ENCODE measurements at places on chromosomes 5 and 9. TPM values are rescaled to one million over a fixed set of nuclear protein-coding genes. Genes with fewer than 3 reads are reported as not detected.

- no peak overlapping the region for H3K4me3 ChIP-seq
- H3K27me3 ChIP-seq = peaks cover 7% of the 10 kb centered on the region
- DNase-seq = no peak
Measured at GRCh38 chr5:178387856-178388190, 155.2 kb upstream of the PHYKPL start.

GRCh38 chr5:179805529-179806249 lies 977 bp downstream of the MGAT4B start:
- H3K4me1 ChIP-seq = peaks cover 33% of the 10 kb centered on the region
- H3K27me3 ChIP-seq = no peaks in the 10 kb centered on the region
- peak overlapping the region; percentile 86 for H3K4me3 ChIP-seq
- peaks cover 14% of the 10 kb centered on the region for H3K36me3 ChIP-seq

- peaks cover 62% of the 10 kb centered on the region for H3K4me1 ChIP-seq
- no peak overlapping the region for H3K27ac ChIP-seq
- H3K4me3 ChIP-seq = no peak overlapping the region
- DNase-seq = no peak
Measured at GRCh38 chr5:68290847-68291246, 75.3 kb downstream of the PIK3R1 start.

The SHOC1 gene
- total RNA-seq = not detected

DNA sequence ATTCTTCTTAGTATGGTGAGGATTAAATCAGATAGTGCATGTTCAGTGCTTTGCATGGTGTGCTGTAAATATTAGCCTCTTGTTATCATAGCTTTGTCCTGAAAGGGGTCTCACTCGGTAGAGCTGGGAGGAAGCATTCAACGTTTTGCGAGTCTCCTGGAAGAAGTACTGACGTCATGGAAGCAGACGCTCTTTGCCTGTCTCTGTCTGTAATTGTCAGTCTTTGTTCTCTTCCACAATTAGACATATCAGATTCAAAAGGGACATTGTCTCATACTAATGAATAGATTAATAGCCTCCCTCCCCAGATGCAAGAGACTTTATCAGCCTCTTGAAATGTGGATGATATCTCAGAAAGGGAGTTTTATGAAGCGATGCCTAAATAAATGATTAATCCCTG lies 91.8 kb upstream of the CXCL14 start:
- H3K36me3 ChIP-seq = no peaks in the 10 kb centered on the region
- peaks cover 14% of the 10 kb centered on the region for H3K27me3 ChIP-seq
- no peak overlapping the region for H3K4me3 ChIP-seq
- H3K27ac ChIP-seq = no peak overlapping the region
- no peaks in the 10 kb centered on the region for H3K4me1 ChIP-seq
- no peak for DNase-seq

- peaks cover 15% of the 10 kb centered on the region for H3K4me1 ChIP-seq
- no peaks in the 10 kb centered on the region for H3K36me3 ChIP-seq
- H3K27ac ChIP-seq = no peak overlapping the region
- H3K4me3 ChIP-seq = peak overlapping the region; percentile 41
- no peaks in the 10 kb centered on the region for H3K27me3 ChIP-seq
Measured at GRCh38 chr5:1112596-1113331, 901 bp upstream of the SLC12A7 start.

GRCh38 chr5:33725806-33726205 lies 166.0 kb downstream of the ADAMTS12 start:
- no peak overlapping the region for H3K4me3 ChIP-seq
- no peaks in the 10 kb centered on the region for H3K4me1 ChIP-seq
- H3K36me3 ChIP-seq = no peaks in the 10 kb centered on the region
- no peak overlapping the region for H3K27ac ChIP-seq
- no peaks in the 10 kb centered on the region for H3K27me3 ChIP-seq

The SURF4 gene
- total RNA-seq = 358 TPM

The ANKRD31 gene
- 0.33 TPM for total RNA-seq

GRCh38 chr9:14205463-14205862 lies 108.5 kb downstream of the NFIB start:
- no peaks in the 10 kb centered on the region for H3K4me1 ChIP-seq
- no peak overlapping the region for H3K27ac ChIP-seq
- H3K4me3 ChIP-seq = no peak overlapping the region
- H3K27me3 ChIP-seq = peaks cover 2% of the 10 kb centered on the region
- no peaks in the 10 kb centered on the region for H3K36me3 ChIP-seq
- no peak for DNase-seq

Measured in activated CD4-positive, alpha-beta memory T cell treated with anti-CD3 and anti-CD28 coated beads for 36 hours (primary cell).